CD4-positive, CD25-positive, alpha-beta regulatory T cell (primary cell): ENCODE measurements at places on chromosomes 3 and 15. TPM values are rescaled to one million over a fixed set of nuclear protein-coding genes. Genes with fewer than 3 reads are reported as not detected.

The PLA2G4D gene
- total RNA-seq: not detected

The ISLR2 gene
- not detected for total RNA-seq

The MNS1 gene
- not detected for total RNA-seq

The NR1I2 gene
- 0.20 TPM for total RNA-seq

The CASR gene
- total RNA-seq: not detected

The C3orf22 gene
- not detected for total RNA-seq

The CLDN18 gene
- total RNA-seq: not detected

The ARNT2 gene
- total RNA-seq: not detected

The VGLL4 gene
- 16.3 TPM for total RNA-seq

The FES gene
- 3.8 TPM for total RNA-seq

The GRK7 gene
- not detected for total RNA-seq

The STARD9 gene
- 9.8 TPM for total RNA-seq

The ACP3 gene
- total RNA-seq: not detected

The PTH1R gene
- not detected for total RNA-seq

The CCDC13 gene
- 0.32 TPM for total RNA-seq

The ZNF860 gene
- not detected for total RNA-seq

The SPG21 gene
- total RNA-seq: 46.9 TPM

The SEMA3F gene
- 0.52 TPM for total RNA-seq

The ALPK3 gene
- total RNA-seq: 0.22 TPM

The TTLL3 gene
- 89.9 TPM for total RNA-seq

The SLC2A2 gene
- not detected for total RNA-seq

The SCN11A gene
- total RNA-seq: not detected

The FETUB gene
- not detected for total RNA-seq

The SQOR gene
- total RNA-seq: 47.3 TPM

The NR2E3 gene
- total RNA-seq: not detected

The FOXL2 gene
- not detected for total RNA-seq

The CP gene
- not detected for total RNA-seq

The SLC12A1 gene
- not detected for total RNA-seq

The SMCO1 gene
- not detected for total RNA-seq

The CCR8 gene
- 87.2 TPM for total RNA-seq

The AHSG gene
- not detected for total RNA-seq

The FEZF2 gene
- total RNA-seq: not detected

The CD80 gene
- total RNA-seq: 24.2 TPM

The RLBP1 gene
- not detected for total RNA-seq

The SSUH2 gene
- not detected for total RNA-seq

The IGSF11 gene
- not detected for total RNA-seq

The HGD gene
- total RNA-seq: 4.7 TPM

The OR5K3 gene
- not detected for total RNA-seq

The SUSD5 gene
- total RNA-seq: not detected

The FBXL22 gene
- total RNA-seq: 1.7 TPM

The ANKRD34C gene
- not detected for total RNA-seq

The PCSK6 gene
- 1.1 TPM for total RNA-seq

The RAD51 gene
- 5.5 TPM for total RNA-seq

The GABRB3 gene
- not detected for total RNA-seq

The ZNF660 gene
- not detected for total RNA-seq

The LYZL4 gene
- not detected for total RNA-seq

The CTXND1 gene
- total RNA-seq: not detected

The CAPN3 gene
- 15.6 TPM for total RNA-seq

The CHST14 gene
- total RNA-seq: 6.3 TPM

The DUOX1 gene
- total RNA-seq: not detected

The AGTR1 gene
- total RNA-seq: not detected

The ITIH3 gene
- not detected for total RNA-seq

The TPRG1 gene
- 5.5 TPM for total RNA-seq

The ROPN1 gene
- not detected for total RNA-seq

The PRR23E gene
- total RNA-seq: not detected

The ZNF385D gene
- total RNA-seq: 2.7 TPM
